HT1080 (cell line): ENCODE measurements at places on chromosomes 3 and 15.

DNA sequence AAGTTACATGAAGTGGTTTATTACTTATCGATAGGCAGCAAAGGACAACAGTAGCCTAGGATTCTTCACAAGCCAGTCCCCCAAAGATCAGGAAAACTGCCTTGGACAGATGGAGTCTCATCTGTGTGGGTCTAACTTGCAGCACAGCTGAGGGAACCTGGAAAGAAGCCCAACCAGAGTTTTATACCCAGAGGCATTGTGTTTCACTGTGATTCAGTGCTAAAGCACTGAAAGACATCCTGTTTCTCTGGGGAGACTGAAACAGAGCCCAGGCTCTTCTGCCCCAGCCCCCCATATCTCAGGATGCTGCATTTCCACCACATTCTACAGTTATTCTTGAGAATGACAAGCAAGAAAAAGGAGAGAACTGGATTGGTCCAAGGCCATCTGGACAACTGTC lies 48.2 kb upstream of the PYDC2 start:
- DNase-seq: peak; percentile 95

DNA sequence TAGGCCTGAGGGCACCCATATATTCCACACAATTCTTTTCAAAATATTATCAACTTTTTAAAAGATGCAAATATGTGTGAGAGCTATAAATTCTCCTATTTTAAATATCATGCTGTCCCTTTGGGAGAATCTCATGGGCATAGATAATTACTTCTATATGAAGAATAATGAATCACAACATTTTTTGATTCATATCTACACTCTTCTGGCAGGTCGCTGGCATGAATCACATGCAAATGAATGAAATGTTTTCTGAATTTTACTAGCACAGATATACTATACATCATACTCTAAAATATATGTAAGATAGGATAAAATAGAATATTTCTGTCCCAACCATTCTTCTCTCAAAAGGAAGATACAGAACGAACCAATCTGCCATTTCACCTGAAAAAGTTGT lies 277.7 kb upstream of the KCNH8 start:
- DNase-seq: no peak

GRCh38 chr3:42028474-42028873 lies 62.7 kb upstream of the TRAK1 start:
- no peak for DNase-seq

DNA sequence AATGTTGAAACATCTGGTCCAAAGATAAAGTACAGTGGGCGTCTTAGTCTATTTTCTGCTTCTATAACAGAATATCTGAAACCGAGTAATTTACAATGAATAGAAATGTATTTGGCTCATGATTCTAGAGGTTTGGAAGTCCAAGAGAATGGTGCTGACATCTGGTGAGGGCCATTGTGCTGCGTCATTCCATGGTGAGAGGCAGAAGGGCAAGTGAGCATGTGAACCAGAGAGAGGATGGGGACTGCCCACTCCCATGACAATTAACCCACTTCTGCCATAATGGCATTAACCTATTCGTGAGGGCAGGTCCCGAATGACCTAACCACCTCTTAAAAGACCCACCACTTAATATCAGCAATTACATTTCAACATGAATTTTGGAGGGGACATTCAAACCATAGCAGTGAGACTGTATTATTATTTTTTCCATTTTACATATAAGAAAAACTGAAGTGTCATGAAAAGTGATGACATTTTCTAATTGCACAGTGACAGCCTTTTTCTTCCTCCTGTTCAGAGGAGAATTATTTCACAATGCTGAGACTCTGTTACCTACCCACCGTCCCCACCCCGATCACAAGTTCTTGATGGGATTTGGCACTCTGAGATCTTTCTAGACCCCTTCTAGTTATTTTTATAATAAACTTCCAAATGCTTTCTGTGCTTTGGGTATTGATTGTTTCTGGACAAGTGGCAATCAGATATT lies 238.8 kb downstream of the RPLP1 start:
- no peak for DNase-seq

- DNase-seq: no peak
Measured at GRCh38 chr3:114760679-114761078, 386.4 kb downstream of the ZBTB20 start.

- DNase-seq: no peak
Measured at GRCh38 chr15:29125382-29126207, 144.0 kb downstream of the NSMCE3 start.

GRCh38 chr3:162718697-162719096 lies 1222.1 kb downstream of the OTOL1 start:
- DNase-seq: peak; percentile 17

GRCh38 chr3:23096041-23096440 lies 107.1 kb upstream of the UBE2E2 start:
- DNase-seq: peak; percentile 4

- DNase-seq: peak; percentile 88
Measured at GRCh38 chr15:70234256-70234905, 136.7 kb upstream of the TLE3 start.

- no peak for DNase-seq
Measured at GRCh38 chr3:150577855-150578254, 25.3 kb upstream of the SELENOT start.

DNA sequence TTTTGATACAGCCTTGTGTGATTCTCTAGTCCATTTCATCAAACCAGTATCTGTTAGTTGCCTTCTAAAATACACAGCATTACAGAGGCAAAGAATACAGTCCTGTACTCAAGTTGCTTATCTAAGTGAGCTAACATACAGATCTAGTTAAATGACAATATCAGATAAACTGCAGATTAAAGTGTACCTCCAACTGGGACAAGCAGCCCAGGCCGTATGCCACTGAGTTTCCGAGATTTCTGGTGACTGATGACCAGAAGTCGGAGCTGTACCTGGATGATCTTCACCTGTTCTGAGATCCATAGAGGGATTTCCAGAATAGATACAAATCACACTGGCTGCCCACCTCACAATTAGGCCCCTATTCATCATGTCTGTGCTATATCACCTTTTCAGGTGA lies 6.3 kb upstream of the TRIM59 start:
- DNase-seq: no peak

DNA sequence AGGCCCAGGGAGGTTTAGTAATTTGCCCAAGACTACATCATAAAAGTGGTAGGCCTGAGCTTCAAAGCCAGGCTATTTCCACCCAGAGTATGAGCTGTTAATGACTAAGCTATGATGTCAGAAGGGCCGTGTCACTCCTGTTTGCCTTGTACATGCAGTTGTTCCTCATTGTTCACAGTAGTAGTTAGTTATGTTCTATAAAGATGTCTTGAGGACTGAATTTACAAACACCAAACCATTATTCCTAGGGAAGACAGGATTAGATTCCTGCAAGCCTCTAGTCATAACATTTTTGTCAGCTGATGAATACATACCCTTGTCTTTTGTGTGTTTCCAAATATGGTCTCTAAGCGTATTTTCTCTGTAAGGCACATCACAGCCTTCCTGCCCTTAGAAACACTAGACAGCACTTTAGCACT lies 20.9 kb upstream of the LARS2 start:
- peak; percentile 67 for DNase-seq

- peak; percentile 45 for DNase-seq
Measured at GRCh38 chr3:87436781-87437543, 160.6 kb upstream of the POU1F1 start.

GRCh38 chr3:150230037-150230436 lies 178.1 kb upstream of the TSC22D2 start:
- no peak for DNase-seq

- DNase-seq: no peak
Measured at GRCh38 chr3:69558912-69559311, 173.0 kb upstream of the FRMD4B start.

DNA sequence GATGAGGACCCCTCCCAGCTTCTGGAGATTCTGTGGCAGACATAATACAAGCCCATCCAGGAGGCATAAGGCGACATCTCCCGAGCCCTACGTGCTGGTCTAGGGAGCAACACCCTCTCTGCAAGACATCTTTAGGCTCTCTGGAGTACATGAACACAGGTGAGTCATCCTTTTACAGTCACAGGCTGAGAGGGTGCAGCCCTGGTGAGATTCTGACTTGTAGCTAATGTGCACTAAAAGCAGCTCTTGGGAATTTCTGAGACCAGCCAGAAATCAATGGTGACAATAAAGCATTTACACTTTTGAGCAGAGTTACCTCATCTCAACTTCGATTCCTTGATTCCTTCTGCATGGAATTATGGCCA lies 131.1 kb downstream of the XXYLT1 start:
- DNase-seq: peak; percentile 55

DNA sequence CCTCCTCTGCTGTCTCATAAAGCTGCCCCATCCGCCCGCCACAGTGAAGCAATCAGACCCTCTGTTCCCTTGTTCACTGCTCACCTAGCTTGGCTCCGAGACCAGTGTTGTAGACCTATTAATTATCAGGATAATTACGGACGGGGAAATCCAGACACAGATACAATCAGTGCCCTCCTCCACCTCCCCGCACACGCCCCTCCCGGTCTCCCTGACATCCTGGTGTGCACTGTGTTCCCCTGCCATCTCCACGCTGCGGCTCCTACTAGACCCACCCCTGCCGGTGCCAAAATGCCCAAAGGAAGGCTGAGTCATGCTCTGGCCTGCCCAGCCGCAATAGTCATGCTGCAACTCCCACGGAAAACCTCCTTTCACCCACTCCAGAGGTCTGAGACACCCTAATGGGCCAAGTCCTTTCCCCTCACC lies 277.3 kb upstream of the TLE3 start:
- peak; percentile 67 for DNase-seq

- DNase-seq: peak; percentile 4
Measured at GRCh38 chr3:12553921-12554391, 2.9 kb upstream of the MKRN2 start.

DNA sequence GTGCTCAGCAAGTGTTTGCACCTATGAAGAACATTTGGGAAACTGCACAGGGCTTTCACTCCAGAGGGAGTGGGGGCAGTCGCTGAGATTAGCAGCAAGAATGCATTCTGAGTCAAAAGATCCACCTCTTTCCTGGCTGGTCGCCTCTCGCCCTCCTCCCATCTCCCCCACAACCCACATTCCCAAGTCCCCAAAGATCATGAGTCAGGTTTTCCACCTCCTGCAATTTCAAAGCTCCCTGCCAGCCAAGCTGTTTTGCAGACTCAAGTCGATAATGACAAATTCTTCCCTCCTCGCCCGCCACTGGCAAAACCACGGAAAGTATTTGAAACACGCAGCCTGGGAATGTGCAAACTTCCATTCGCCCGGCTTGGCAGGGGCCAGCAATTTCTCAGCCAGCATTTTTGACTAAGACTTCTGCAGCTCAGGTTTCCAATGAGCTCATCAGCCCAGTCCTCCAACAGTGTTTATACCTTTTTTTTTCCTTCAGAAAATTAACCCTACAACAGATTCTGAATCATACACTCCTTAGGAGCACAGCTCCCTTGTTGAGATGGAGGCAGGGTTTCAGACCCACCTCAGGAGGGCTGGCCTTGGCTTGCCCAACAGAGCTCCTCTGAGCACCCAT lies 181.4 kb downstream of the SMAD6 start:
- peak; percentile 100 for DNase-seq

DNA sequence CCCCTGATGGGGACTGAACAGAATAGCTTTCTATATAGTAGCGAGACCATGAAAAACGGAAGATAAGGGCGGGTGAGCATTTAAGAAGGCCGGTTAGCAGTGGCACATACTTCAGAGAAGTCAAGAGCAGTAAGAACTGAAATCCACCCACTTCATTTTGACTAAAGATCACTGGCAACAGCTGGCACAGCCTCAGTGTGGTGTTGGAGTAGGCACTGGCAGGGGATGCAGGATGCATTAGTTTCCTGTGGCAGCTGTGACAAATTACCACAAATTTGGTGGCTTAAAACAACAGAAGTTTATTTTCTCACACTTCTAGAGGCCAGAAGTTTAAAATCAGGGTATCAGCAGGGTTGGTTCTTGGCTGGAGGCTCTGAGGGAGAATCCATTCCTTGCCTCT lies 176.5 kb downstream of the ADAMTSL3 start:
- no peak for DNase-seq

DNA sequence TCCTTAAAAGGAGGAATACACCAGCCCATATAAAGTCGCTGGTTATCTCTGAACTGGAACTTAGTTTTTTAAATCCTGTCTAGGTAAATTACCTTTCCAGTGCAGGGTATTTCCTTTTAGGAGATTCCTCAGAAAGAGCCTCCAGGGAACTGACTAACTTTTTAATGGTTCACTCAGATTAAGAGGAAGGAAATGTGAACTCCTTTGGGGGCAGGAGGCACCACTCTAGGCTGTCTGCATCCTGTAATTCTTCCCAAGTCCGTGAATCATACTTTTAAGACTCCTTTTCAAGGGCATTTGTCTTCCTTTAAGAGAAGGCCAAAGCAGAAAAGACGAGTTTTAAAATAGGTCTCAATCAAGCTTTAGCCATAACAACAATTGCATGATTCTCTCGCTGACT lies 871.2 kb upstream of the NR2F2 start:
- DNase-seq: peak; percentile 45

DNA sequence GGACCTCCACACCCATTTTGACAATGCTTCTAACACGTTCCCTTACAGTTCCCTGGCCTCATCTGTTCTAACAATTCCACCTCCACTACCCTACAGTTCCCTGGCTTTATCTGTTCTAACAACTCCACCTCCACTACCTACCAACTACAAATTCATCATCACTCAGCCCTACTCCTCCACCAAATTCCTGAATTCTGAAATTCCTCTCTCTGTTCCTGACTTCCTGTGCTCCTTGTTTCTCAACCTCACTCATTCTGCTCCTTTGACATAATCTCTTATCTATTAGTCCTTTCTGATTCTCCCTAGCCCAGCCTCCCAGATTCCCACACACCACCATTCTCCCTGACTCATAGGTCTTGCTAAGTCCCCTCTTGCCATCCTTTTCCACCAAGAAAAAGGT lies 22.5 kb downstream of the UPK1B start:
- DNase-seq: peak; percentile 15

DNA sequence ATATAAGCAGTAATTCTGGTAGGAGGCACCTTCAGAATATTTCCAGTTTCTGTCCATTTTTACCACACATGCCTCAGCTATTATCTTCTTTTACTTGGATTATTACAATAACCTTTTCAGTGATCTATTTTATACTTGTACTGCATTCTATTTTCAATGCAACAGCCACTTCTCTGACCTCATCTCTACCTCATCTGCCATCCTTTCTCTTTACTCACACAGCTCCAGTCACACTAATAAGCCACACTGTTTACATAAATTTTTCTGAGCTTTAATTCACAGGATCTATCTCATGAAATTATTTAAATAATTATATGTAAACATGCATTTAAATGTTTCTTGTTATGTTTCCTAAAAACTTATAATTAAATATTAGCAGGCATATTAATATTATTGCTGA lies 47.3 kb upstream of the BCHE start:
- no peak for DNase-seq

- no peak for DNase-seq
Measured at GRCh38 chr15:84750583-84751092, 2.2 kb downstream of the ZNF592 start.

DNA sequence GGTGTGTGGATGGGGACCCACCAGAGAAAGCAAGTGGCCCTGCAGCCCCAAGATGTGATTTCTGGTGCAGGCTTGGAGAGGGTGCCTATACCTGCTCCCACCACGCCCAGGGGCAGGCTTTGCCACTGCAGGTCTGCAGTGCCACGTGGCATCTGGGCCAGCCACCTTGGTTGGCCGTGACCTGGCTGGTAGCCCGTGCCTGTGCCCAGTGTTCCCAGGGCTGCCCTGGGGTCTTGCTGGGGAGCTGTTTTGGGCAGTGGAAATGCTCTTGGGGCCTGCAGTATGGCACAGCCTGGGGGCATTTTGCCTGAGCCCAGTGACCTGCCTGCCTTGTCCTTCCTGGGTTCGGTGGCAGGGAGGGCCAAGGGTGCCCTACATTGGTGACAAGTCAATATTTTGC lies 203.4 kb downstream of the UBE3A start:
- no peak for DNase-seq

- no peak for DNase-seq
Measured at GRCh38 chr3:71146673-71147072, 436.9 kb downstream of the FOXP1 start.
